ENCODE measurements at places on chromosomes 6 and 20. TPM values are rescaled to one million over a fixed set of nuclear protein-coding genes. Genes with fewer than 3 reads are reported as not detected.
A peak's percentile ranks its signal among the peaks of the same experiment; 100 is the strongest.

- DNase-seq: no peak
These were observed 632.2 kb downstream of the COL12A1 start for GRCh38 chr6:74573613-74574012.

GRCh38 chr6:127119102-127120022 is 891 bp downstream of the RSPO3 start:
- peak; percentile 43 for DNase-seq

DNA sequence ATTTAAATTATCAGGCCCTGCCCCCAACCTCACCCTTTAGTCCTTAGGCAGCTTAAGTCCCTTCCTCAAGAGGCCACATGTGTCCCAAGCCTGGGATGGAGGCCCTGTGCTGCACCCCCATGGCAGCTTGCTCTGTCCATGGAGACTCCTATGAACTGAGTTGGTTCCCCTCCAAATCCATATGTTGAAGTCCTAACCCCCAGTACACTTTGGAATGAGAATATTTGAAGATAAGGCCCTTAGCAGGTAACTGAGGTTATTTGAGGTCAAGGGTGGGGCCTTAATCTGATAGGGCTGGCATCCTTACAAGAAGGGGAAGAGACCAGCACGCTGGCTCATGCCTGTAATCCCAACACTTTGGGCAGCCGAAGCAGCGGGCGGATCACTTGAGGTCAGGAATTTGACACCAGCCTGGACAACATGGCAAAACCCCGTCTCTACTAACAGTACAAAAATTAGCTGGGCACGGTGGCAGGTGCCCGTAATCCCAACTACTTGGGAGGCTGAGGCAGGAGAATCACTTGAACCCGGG is 6.7 kb upstream of the BEND3 start:
- no peak for DNase-seq

- no peak for DNase-seq
These were observed 62.0 kb upstream of the PDE7B start for GRCh38 chr6:135789375-135790050.

GRCh38 chr6:35436071-35436857 is 15.9 kb upstream of the FANCE start:
- no peak for DNase-seq

GRCh38 chr20:558117-558516 is 14.5 kb upstream of the CSNK2A1 start:
- DNase-seq: no peak

DNA sequence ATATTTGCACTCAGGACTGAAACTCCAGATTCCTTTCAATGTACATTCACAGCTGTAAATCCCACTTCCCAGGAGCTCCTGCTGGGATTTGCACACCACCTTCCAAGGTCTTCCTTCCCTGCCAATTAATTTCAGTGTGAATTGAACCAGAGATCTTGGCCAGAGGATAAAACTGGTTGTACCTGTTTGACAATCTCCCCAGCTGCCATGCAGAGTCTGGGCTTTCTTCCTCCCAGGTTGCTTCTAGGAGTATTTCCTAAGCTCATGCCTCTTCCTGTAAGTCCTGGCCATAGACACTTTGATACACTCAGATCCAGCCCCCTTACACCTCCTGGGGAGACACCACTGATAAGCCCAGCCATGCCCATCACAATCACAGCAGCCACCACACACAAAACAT is 15.6 kb downstream of the MAFB start:
- no peak for DNase-seq

- DNase-seq: no peak
These were observed 19.9 kb upstream of the KHDC1 start for GRCh38 chr6:73282871-73283270.

DNA sequence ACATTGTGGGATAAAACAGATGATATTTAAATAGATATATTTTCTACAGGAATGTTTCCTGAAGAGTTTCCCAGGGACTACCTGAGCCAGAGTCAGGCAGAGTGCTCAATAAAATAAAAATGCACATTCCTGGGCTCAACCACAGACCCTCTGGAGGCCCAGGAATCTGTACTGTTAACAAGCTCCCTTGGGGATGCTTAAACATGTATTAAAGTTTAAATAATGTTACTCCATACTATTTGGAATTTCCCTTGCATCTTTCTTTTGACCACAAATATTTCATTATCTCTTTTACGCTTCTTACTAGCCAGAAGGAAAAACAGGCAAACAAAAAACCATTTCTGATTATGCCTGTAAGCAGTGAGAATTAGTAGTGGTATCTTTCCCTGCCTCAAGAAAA is 42.3 kb downstream of the GPR63 start:
- DNase-seq: no peak

DNA sequence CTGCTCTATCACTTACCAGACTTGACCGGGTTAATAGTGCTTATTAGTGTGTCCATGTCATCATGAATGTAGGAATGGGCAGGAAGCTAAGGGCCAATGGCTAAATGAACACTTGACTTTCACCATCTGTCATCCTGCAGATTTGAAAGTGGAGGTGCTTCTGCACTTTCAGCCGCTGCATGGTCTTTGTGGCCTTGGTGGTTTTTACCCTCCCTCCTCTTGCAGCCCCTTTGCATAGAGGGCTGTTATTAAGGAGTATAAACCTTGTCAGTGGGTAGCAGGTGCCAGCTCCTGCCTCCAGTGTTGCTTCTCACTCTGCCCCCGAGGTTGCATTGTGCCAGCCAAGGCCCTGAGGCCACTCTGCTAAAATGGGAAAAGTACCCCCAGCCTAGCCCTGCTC is 122.2 kb upstream of the TNFAIP3 start:
- no peak for DNase-seq

GRCh38 chr20:2625062-2625461 is 27.4 kb upstream of the NOP56 start:
- no peak for DNase-seq

DNA sequence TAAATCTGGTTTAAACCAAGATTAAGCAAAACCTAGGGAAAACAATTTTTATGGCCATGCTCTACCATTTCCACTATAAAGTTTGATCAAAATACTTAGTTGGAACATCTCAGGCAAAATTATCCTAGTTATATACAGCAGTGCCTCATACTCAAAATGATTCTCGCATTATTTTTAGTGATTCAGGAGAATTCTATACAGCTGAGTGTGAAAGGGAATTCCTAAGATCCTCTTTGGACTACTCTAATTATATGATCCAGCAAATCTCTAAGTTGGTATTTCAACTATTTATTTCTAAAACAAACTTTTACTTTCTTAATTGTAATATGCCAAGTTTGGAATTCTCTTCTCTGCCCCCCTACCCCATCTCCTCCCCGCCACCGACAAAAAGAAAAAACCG is 8.6 kb downstream of the DTNBP1 start:
- no peak for DNase-seq

GRCh38 chr6:165119231-165120020 is 190.0 kb downstream of the C6orf118 start:
- no peak for DNase-seq

- no peak for DNase-seq
These were observed at the start of gene HTR1B for GRCh38 chr6:77463308-77463860. TSS of gene HTR1B (minus strand) at chr6:77463491. CDS start at chr6:77463403, 88 bp downstream.

DNA sequence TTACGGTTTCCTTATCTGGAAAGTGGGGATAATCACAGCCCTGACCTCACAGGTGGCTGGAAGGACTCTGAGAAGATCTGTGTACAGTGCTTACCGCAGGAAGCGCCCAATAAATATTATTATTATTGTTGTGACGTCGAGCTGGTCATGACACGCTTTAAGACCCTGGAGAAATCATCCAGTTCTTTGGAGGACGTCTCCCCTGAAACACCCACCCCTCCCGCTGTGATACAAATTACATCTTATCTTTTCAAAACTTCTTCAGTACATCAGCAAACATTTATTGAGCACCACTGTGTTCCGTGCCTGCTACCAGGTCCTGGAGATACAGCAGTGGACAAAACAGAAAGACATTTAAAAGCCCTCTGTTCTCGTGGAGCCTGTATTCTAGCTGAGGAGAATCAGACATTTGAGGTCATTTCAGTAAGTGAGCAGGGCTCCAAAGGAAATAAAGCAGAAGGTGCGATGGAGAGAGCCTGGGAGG is 118.7 kb downstream of the CEBPB start:
- no peak for DNase-seq

DNA sequence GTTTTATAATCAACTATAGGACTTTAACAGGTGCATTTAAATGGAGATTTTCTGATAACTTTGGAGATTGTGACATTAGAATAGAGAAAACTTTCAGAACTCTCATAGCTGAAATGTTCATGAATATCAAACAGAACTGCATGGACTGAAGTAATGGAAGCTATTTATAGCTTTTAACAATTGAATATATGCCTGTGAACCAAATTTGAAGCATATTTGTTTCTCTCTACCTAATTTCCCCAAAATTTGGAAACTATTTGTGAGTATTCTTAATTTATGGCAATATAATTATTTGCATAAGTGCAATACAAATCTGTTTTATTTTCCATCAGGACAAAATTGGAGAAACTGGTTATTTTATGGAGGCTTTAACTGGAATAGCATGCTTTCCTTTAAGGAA is 96.6 kb downstream of the PLG start:
- DNase-seq: no peak

GRCh38 chr20:1005452-1006027 is 3.4 kb upstream of the RSPO4 start:
- DNase-seq: no peak

DNA sequence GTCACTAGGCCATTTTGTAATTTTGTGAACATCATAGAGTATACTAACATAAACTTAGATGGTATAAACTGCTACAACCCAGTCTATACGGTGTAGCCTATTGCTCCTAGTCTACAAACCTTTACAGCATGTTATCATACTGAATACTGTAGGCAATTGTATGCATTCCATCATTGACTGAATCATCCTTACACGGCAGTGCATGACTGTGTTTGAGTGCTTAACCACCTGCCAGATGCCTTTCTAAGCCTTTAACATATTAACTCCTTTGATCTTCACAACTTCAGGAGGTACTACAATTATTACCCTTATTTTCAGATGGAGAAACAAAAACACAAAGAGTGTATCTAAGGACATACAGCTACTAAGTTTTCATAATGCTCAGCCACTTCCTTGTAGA is 14.0 kb downstream of the DPPA5 start:
- DNase-seq: no peak

DNA sequence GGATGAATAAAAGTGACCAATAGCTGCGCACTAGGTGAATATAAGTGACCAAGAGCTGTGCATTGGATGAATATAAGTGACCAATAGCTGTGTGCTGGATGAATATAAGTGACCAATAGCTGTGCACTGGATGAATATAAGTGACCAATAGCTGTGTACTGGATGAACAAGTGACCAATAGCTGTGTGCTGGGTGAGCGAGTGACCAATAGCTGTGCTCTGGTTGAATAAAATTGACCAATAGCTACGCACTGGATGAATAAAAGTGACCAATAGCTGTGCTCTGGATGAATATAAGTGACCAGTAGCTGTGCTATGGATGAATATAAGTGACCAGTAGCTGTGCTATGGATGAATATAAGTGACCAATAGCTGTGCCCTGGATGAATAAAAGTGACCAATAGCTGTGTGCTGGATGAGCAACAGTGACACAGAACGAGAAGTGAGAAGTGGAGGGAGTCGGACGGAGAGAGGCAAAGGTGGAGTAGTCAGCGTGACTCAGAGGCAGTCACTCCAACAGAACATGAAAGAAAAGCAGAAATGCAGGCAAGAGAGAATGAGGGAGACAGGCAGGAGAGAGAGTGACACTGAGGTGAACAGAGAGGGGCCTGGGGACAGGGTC is 38.5 kb downstream of the RBM38 start:
- DNase-seq: no peak

- DNase-seq: no peak
These were observed 19.5 kb downstream of the TFEB start for GRCh38 chr6:41715795-41716515.

- no peak for DNase-seq
These were observed 607.1 kb downstream of the COL12A1 start for GRCh38 chr6:74598462-74599393.

- DNase-seq: no peak
These were observed 55.1 kb downstream of the GCNT2 start for GRCh38 chr6:10576226-10576625.

GRCh38 chr6:81984599-81984998 is 232.1 kb upstream of the TENT5A start:
- no peak for DNase-seq

DNA sequence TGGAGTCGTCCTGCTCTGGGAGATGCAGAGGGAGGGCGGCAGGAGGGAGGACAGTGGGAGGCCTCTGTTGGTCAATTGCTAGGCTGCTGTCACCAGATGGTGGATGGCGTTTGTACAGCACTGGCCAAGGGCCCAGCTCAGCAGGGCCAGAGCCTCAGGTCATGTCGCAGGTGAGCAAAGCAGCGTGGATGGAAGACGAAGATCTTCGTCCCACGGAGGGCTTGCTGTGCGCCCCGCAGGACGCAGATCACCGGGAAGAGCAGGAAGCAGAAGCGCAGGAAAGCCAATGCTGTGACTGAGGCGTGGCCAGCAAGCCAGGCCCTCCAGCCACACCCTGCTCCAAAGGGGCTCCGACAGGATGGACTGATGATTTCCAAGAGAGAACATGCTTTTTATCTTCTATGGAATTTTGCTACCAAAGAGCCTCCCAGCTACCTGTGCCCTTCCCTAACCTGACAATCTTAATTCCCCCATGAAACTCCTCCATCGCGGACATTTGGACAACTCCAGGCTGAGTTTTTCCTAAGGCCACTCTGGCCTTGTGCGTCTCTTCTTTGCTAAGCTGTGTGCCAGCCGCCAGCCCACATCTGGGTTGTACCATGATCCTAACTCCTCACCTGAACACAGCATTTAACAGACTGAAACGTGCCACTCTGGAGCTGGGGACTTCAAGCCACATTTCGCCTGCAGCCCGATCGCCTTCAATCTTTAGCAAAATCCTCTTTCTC is 3.5 kb upstream of the SLCO4A1 start:
- no peak for DNase-seq

DNA sequence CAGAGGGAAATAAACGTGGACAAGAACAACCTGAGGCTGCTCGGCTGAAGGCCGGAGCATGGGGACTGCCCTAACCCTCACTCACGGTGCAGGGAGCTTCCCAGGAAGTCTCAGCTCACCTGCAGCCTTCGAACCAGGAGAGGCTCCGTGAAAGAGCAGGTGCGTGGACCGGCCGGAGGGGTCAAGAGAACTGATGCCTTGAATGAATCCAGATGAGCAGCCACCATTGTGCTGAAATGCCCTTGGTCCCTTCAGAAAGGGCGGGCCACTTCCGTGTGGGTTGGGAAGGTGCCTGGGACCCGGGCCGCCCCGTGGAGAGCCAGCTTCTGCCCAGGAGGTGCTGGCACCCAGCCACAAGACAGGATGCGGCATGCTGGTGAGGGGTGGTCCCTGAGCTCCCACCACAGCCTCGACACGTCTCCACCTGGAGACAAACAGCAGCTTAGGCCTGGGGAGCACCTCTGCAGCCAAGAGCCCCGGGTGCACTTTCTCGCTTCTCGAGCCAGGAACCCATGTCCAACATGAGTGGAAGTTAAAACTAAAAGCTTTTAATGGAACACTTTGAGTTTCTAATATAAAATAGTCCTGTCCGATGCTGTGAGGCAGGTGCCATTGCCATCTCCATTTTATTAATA is 83.5 kb downstream of the TTLL2 start:
- no peak for DNase-seq

GRCh38 chr20:62830251-62830650 is 13.4 kb downstream of the COL9A3 start:
- DNase-seq: no peak

Gene SIGLEC1
- total RNA-seq: 0.25 TPM

Gene ACTL10
- 4.9 TPM for total RNA-seq

Gene TFAP2A
- not detected for total RNA-seq

Gene CDSN
- not detected for total RNA-seq

Gene IRAK1BP1
- total RNA-seq: 3.0 TPM

Gene GINS1
- total RNA-seq: 25.6 TPM

Gene PSMB1
- total RNA-seq: 137 TPM

Gene SPATS1
- total RNA-seq: not detected

Gene SNX14
- 67.5 TPM for total RNA-seq

Gene HCK
- 0.79 TPM for total RNA-seq

Gene WFDC10B
- not detected for total RNA-seq

Measured in activated naive CD8-positive, alpha-beta T cell treated with anti-CD3 and anti-CD28 coated beads, Interleukin-2, amount 10 ng/mL, durations not matched to agents 7 days and 5 days (primary cell).